ENCODE measurements at places on chromosomes 16 and 17. TPM values are rescaled to one million over a fixed set of nuclear protein-coding genes. Genes with fewer than 3 reads are reported as not detected.

DNA sequence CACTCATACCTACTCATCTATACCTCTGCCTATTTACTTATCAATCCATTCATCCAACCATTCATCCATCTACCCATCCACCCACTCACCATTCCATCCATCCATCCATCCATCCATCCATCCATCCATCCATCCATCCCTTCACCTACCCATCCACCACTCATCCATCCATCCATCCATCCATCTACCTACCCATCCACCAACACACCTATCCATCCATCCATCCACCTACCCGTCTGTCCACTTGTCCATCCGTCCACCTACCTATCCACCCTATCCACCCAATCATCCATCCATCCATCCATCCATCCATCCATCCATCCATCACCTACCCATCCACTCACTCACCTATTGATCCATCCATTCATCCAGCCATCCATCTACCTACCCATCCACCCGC lies 235.7 kb downstream of the GSG1L start:
- no peaks in the 10 kb centered on the region for H3K27me3 ChIP-seq
- H3K4me1 ChIP-seq: no peaks in the 10 kb centered on the region
- H3K27ac ChIP-seq: no peak overlapping the region
- no peak for DNase-seq
- no peak overlapping the region for H3K4me3 ChIP-seq

DNA sequence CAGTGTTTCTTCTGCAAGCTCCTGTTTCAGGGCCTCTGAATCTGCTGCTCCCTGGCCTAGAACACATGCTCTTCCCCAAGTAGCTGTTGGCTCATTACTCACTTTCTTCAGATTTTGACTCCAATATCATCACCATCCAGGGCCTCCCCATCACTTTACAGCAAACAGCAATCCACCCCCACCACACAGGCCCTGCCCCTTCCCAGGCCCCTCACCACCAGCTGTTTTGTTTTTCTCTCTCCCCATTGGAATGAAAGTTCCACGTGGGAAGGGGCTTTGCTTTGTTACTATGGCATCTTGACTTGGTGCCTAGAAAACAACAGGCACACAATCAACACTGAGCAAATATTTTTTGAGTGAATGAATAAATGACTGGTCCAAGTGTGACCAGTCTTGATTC lies 4.0 kb downstream of the TMEM170A start:
- H3K27ac ChIP-seq: peak overlapping the region; percentile 6
- no peak overlapping the region for H3K4me3 ChIP-seq
- H3K36me3 ChIP-seq: peaks cover 18% of the 10 kb centered on the region
- H3K27me3 ChIP-seq: no peaks in the 10 kb centered on the region
- H3K4me1 ChIP-seq: peaks cover 44% of the 10 kb centered on the region
- DNase-seq: no peak

GRCh38 chr16:30350134-30350871 lies 4.8 kb downstream of the CD2BP2 start:
- no peaks in the 10 kb centered on the region for H3K27me3 ChIP-seq
- no peak overlapping the region for H3K4me3 ChIP-seq
- H3K4me1 ChIP-seq: peaks cover 53% of the 10 kb centered on the region
- peaks cover 23% of the 10 kb centered on the region for H3K36me3 ChIP-seq

C17orf100 gene
- total RNA-seq: 1.1 TPM

TSNAXIP1 gene
- total RNA-seq: 0.12 TPM

PTRH2 gene
- 37.8 TPM for total RNA-seq
